ENCODE measurements at places on chromosomes 1 and 21. TPM values are rescaled to one million over a fixed set of nuclear protein-coding genes. Genes with fewer than 3 reads are reported as not detected.

GRCh38 chr1:162994921-162995320 is 74.2 kb upstream of the RGS4 start:
- DNase-seq: no peak

DNA sequence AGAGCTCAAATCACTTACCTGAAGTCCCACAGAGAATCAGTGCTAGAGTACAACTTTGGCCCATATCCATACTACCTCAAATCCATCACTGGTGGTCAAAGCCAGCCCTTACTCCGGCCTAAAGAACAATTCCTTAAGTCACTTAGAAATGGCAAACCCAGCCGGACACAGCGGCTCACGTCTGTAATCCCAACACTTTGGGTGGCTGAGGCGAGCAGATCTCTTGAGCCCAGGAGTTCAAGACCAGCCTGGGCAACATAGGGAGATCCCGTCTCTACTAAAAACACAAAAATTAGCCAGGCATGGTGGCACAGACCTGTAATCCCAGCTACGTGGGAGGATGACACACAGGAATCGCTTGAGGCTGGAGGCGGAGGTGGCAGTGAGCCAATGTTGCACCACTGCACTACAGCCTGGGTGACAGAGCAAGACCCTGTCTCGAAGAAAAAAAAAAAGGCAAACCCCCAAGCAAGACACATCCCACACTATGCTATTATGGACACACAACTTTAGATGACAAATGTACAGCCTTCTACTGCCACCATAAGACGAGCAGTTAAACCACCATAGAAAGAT is 24.0 kb downstream of the NPHP4 start:
- DNase-seq: no peak

- no peak for DNase-seq
Observed at GRCh38 chr1:223216531-223217205, 73.6 kb upstream of the TLR5 start.

DNA sequence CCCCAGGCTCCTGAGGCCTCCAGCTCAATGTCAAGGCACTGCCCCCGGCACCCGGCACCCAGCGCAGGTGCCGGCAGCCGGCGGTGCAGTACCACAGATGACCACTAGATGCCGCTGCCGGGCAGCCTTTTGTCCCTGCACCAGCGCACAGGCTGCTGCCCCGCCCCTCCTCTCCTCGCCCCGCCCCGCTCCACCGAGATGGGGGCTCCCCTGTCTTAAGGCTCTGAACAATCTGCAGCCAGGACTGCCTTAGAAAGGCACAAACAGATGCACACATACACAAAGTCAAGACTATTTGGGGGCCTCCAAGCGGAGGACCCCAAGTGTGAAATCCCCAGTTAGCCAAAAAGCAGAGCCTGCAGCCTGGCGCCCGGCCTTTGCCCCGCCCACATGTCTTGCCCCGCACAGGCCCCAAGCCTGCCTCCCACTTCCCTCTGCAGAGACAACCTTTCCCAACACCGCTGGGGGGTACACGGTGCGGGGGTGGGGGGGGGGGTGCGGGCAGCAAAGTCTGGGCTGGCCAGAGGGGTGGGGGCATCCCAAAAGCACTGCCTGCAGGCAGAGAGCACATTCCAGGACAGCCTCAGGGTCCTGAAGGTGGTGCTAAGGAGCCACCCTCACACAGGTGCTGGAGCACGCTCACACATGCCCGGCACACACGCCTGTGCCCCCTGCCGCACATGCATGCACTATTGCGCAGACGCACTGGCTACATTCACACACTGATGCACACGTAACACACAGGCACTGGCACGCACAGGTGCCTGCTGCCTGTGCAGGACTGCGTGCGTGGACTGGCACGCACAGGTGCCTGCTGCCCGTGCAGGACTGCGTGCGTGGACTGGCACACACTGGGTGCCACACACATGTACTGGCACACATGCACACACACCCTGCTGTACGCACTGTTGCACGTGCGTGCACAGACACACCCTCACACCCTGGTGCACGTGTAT is 37.1 kb downstream of the ARHGEF16 start:
- DNase-seq: peak; percentile 77

DNA sequence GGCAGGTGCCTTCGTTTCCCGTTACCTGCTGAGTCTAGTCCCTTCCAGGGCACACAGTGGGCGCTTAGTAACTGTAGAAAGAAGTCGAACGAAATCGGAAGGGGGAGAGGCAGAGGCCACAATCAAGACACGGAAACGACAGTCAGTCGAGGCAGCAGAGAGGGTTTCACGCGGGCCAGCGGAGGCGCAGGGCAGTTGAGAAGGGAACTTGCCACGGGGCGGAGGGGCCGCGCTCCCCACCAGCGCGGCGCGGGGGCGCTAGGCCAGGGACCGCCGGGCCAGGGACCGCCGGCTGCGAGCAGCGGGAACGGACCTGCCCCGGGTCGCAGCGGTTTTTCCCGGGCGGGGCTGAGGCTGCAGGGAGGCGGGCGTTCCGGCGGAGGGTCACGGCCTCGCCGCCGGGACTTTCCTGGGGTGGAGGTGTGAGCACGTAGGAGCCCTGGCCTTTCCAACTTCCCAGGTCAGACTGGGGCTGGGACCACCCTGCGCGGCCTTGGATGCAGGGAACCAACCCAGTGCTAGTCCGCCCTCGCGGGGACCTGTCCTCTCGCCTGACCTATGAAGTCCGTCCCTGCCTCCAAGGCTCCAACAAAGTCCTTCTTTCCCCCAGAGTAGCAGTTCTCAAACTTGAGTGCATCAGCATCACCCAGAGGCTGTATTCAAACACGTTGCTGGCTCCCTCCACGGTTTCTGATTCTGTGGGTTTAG is 150.1 kb upstream of the FGGY start:
- DNase-seq: peak; percentile 51

GRCh38 chr1:46519209-46519608 is 29.6 kb downstream of the DMBX1 start:
- DNase-seq: no peak

- DNase-seq: no peak
Observed at GRCh38 chr1:57889676-57890320, 465.9 kb upstream of the DAB1 start.

Gene EPB41
- total RNA-seq: 54.8 TPM

- no peak for DNase-seq
Observed at GRCh38 chr1:8267307-8267706, 50.6 kb upstream of the SLC45A1 start.

Gene ACTL8
- total RNA-seq: not detected

DNA sequence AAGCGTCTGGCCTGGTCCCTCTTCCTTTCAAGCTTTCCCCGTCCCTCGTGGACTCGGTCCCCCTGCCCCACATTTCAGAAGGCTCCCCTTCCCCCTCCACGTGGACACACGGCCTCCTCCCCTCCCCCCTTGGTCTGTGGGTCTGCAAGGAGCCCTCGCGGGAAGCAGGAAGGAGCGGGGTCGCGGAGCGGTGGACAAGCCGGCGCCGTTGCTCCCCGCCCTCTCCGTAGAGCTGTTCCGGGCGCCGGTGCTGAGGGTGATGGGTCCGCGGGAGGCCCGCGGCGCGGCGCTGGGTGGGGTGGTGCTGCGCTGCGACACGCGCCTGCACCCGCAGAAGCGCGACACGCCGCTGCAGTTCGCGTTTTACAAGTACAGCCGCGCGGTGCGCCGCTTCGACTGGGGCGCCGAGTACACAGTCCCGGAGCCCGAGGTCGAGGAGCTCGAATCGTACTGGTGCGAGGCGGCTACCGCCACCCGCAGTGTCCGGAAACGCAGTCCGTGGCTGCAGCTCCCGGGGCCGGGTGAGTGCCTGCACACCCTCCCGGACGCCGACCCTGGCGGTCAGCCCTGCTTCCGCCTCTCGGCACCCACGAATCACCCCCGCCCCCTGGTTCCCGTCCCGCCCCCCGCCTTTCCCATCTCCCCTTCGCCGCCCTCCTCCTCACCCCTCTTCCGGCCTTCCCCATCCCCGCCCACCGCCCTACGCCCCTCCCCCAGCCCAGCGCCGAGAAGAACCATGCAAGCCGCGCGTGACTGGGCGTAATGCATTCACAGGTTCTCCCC is 5.3 kb downstream of the FCRLB start:
- DNase-seq: peak; percentile 91

Gene FLG2
- total RNA-seq: not detected

Gene TDRD10
- 1.7 TPM for total RNA-seq

GRCh38 chr1:36128126-36128904 is 3.3 kb upstream of the COL8A2 start:
- no peak for DNase-seq

DNA sequence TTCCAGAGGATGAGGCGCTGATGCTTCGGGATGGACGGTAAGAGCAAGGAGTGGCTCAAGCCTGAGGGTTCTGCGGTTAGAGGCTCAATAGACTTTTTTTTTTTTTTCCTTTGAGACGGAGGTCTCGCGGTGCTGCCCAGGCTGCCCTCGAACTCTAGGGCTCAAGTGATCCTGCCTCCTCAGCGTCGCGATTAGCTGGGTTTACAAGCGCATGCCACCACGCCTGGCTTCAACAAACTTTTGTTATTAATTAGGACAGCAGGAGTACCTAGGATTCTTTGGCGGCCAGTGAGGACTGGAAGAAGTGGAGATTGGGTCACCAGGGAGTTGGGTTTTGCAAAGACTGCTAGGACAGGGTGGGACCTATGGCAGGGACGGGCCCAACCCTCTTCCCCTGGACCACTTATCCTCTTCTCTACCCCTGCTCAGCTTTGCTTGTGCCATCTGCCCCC is 587 bp downstream of the SCNM1 start:
- DNase-seq: no peak

DNA sequence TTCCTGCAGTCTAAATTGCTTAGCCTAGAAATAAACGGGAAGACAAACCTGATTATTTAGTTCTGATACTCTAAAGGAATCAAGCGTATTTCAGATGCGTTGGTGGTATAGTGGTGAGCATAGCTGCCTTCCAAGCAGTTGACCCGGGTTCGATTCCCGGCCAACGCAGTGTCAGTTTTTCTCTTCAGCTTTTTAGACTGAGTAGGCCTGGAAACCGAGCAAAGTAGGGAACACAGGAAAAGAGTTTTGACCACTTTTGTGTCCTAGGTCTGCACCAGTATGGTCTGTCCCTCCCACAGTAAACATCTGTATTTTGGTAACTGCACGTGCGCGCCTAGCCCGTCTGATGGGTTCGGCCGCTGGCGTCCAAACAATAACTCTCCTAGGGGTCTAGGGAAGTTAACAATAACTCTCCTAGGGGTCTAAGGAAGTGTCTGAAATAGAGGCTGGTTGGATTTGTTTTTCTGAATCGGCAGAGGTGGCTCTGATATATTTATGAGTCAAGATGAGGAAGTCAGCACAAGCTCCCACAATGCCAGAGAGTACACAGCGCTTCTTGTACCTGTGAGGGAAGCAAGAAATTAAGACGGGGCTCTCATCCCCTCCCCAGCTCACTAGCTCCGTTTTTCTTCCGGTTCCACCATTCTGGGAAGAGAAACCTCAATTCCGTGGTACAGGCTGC is 15.6 kb upstream of the HJV start:
- DNase-seq: peak; percentile 73

Gene IGSF9
- 10.7 TPM for total RNA-seq

GRCh38 chr1:178048426-178048825 is 45.5 kb upstream of the RASAL2 start:
- DNase-seq: no peak

Gene EXTL1
- total RNA-seq: not detected

Gene BATF3
- not detected for total RNA-seq

Gene FMO2
- total RNA-seq: 1.6 TPM

DNA sequence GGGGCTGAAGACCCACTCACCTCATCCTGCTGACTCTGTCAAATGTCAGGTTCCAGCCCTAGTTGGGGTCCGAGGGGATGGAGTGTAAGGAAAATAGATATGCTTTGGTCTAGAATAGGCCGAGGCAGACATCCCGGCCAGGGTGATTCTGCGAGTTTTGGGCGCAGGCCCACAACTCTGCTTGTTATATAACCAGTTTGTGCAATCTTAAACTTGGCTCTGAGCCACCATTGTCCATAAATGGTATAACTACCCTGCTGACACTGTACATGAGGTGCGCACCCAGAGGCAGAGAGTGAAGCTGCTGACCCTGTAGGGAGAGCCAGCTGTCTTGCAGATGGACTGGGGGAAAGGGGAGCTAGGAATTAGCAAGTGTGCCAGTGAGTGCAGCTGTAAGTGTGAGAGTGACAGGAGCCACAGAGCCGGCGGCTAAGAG is 1388.8 kb downstream of the AMY1C start:
- no peak for DNase-seq

Gene AMY1C
- not detected for total RNA-seq

Gene C1orf87
- not detected for total RNA-seq

GRCh38 chr1:106675558-106675957 is 380.9 kb upstream of the PRMT6 start:
- no peak for DNase-seq

GRCh38 chr21:41213021-41213420 is 45.1 kb downstream of the BACE2 start:
- DNase-seq: no peak

- no peak for DNase-seq
Observed at GRCh38 chr1:206143537-206144172, 26.5 kb upstream of the AVPR1B start.

DNA sequence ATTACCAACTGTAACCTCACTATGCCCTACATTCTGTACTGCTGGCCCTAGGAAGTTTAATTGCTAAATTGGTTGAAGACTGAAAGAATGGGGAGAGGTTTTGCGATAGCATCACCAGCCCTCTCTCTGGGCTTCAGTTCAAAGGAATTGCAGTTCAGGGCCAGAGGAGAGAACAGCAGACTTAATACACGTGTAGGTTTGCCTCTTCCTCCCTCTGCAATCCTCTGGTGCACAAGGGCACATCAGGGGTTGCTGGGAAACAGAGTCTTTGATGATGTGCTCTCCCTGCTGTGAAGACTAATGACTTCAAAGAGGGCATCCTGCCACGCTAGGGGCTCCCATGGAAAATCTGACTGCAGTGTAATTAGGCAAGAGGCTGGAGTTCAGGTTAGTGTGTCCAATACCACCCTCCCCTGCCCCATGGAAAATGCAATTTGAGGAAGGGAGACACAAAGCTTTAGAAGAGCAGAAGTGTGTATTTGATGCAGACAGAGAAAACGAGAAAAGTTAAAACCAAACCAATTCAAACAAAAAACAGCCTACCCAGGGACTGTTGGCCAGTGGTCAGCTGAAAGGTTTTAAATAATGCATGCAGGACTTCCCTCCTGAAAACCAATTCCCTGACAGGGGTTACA is 167.9 kb downstream of the ASTN1 start:
- no peak for DNase-seq

DNA sequence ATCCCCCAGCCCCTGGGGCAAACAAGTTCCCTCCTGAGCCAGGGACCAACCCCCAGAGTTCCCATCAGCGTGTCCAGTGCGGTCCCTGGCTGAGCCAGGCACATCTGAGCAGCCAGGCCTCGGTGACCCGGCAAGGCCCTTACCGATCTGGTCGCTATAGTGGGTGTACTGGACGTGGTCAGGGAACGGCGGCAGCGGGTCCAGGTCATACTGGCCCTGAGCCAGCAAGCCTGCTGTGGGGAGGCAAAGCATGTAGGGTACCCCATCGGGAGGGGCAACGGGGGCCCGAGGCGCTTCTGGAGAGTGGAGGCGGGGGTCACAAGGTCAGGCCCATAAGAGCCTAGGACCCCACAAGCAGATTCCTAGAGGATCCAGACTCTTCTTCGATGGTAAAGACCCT is 3.5 kb downstream of the MFAP2 start:
- DNase-seq: peak; percentile 57

- DNase-seq: no peak
Observed at GRCh38 chr1:64532646-64533045, 62.7 kb downstream of the CACHD1 start.

Gene CD247
- total RNA-seq: 0.56 TPM

- DNase-seq: no peak
Observed at GRCh38 chr1:64938991-64939390, 27.4 kb downstream of the JAK1 start.
